ENCODE measurements at places on chromosomes 2 and 18.

DNA sequence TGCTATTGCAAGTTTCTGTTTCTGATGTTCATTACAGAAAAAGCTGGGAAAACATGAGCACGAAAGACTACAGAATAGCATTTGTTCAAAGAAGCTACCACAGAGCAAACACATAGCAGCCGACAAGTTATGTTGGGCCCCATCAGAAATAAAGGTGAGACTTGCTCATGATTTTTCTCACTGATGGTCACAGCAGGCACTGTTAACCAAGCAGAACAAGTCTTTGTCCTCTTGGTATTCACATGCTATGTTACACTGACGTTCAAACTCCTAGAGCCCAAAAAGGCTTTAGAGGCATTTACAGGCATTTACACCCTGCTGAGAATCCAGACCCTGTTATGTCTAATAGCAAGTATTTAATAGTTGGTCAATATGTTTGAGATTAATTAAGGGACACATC, 235.0 kb upstream of the HNMT start:
- no peak for DNase-seq

GRCh38 chr2:156891609-156892008, 365.9 kb upstream of the GALNT5 start:
- no peak for DNase-seq

- no peak for DNase-seq
These were observed 371.3 kb downstream of the RNF144A start for GRCh38 chr2:7288484-7288883.

DNA sequence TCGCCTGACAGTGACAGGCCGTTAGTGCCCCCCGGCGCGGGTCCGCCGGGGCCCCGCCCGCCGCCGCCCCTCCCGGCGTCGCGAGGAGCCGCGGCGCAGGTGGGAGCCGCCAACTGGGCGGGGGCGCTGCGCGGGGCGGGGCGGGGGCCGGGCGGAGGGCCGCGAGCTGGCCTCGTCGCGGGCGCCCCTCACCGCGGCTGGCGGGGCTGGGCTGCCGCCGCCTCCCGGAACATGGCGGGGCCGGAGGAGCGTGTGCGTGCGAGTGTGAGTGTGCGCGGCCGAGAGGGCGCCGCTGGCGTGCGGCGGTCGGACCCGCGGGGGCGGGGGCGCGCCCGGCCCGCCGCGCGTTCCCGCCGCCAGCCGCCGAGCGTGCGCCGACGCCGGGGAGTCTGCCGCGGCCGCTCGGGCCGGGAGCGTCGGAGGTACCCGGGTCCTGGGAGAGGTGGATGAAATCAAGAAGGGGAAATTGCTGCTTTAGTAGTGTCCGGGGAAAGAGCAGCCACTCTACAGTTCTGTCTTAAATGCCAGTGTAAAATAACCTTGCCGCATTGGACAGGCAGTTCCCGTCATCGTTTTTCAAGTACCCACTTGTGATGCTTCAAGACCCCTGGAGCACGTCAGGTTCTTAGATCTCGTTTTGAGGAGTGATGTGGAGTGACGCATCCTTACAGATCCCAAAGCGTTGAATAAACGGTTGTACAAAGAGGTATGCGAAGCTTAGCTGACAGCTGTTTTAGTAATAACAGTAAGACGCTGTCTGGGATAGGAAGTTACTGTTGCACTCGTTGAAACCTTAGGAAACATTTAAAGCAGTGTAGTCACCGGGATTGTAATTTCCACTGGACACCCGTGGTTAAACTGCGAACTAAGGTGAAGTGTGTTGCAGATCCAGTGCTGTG, 836 bp downstream of the ANKRD12 start:
- no peak for DNase-seq

- DNase-seq = no peak
These were observed 888 bp upstream of the TWSG1 start for GRCh38 chr18:9333441-9334328.

DNA sequence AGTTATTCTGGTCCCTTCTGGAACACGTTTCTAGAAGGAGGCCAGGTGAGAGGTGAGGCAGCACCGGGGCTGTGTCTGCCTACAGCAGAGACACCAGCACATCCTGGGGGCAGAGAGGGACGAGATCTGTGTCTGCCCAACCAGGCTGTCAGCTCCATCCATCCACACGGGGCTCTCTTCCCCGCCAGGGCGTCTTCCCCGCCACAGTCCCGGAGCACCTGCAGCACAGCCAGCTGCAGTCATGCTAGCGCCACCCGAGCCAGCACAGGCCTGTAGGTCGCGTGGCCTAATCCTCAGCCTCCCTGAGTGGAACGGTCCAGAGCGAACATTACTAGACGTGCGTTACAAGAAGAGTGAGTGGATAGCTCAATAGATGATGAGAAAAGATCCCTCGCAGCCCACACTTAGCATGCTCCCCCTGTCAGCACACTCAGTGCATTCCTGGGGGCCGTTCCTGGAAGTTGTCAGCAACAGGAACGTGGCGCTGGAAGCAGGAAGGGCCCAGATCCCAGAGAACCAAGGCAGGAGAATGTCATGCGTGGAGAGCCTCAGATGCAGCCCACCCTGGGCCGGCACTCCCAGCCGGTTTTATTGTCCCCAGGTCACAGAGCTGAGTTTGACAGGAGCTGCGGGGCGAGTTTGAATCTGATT, 179.0 kb downstream of the TWIST2 start:
- no peak for DNase-seq

All from amygdala (tissue), 56 donors.